ENCODE measurements at places on chromosomes 6 and 20.

- DNase-seq: no peak
These were observed 47.9 kb upstream of the IL17A start for GRCh38 chr6:52138284-52138683.

GRCh38 chr20:12764053-12764452 lies 244.7 kb upstream of the SPTLC3 start:
- no peak for DNase-seq

GRCh38 chr6:168121303-168121665 lies 42.3 kb upstream of the FRMD1 start:
- no peak for DNase-seq

GRCh38 chr6:125197795-125198269 lies 44.3 kb downstream of the TPD52L1 start:
- no peak for DNase-seq

- no peak for DNase-seq
These were observed 21.7 kb upstream of the BHLHE23 start for GRCh38 chr20:63028461-63028921.

DNA sequence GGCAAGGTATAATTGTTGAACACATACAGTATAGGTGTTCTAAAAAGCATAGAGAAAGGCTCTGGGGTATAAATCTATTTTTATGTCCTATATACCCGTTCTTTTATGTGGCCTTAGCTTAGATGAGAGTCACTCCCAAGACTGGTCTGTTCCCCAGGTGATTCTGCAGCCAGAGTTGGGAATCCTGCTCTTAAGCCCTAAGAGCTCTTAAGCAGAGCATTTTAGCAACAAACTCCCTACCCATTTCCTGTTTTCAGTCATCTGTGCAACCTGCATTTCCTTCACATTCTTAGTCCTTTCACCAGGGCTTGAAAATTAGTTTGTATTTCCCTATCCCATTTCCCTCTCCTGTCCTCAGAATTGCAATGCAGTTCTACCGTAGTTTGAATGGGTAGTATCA lies 166.1 kb downstream of the HS3ST5 start:
- no peak for DNase-seq

- no peak for DNase-seq
These were observed 7.0 kb upstream of the CDK19 start for GRCh38 chr6:110822249-110822648.

DNA sequence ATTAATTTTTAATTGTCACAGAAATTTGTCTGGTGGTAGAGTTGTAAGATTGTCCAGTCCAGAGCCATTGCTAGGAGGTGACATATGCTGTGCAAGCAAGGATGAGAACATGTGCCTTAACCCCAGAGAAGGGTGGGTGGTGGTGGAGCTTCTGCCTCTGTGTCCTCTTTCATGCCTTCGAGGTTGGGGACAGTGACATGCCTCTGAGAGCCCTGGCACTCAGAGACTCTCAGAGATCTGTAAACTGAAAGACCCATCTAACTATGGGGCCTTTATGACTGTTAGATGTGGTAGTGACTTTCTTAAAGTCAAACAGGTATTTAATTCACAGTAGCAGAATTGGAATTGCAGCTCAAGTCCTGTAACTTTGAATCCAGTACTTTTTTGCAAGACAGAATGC lies 132.4 kb downstream of the JARID2 start:
- no peak for DNase-seq

DNA sequence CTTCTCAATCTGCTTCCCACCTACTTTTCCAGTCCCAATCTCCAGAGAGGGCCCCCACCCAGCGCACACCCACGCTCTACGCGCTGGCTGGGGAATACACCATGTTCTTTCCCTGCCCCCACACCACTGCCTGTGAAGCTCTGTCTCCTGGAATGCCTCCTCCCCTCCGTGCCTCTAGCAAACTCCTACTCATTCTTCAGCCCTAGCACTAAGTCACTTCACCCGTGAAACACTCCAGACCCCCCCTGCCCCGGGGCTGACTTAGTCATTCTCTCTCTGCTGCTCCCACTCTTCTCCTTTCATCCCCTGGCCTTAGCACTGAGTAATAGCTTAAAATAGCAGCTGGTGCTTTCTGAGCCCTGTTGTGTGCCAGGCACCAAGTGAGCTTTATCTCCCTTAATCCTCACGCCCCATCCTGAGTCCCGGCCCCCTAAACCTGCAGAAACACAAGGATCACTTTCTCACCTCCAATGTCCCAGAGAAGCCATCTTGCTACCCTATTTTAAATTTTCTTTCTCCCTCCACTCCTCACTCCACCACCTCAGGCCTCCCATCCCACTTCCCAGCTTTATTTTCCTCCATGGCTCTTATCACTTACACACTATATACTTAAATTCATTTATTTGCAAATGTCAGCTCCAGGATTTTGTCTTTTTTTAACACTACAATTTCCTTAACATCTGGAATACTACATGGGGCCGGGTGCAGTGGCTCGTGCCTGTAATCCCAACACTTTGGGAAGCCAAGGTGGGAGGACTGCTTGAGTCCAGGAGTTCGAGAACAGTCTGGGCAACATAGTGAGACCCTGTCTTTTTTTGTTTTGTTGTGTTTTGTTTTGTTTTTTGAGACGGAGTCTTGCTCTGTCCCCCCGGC lies 6.3 kb upstream of the PARD6B start:
- DNase-seq: no peak

DNA sequence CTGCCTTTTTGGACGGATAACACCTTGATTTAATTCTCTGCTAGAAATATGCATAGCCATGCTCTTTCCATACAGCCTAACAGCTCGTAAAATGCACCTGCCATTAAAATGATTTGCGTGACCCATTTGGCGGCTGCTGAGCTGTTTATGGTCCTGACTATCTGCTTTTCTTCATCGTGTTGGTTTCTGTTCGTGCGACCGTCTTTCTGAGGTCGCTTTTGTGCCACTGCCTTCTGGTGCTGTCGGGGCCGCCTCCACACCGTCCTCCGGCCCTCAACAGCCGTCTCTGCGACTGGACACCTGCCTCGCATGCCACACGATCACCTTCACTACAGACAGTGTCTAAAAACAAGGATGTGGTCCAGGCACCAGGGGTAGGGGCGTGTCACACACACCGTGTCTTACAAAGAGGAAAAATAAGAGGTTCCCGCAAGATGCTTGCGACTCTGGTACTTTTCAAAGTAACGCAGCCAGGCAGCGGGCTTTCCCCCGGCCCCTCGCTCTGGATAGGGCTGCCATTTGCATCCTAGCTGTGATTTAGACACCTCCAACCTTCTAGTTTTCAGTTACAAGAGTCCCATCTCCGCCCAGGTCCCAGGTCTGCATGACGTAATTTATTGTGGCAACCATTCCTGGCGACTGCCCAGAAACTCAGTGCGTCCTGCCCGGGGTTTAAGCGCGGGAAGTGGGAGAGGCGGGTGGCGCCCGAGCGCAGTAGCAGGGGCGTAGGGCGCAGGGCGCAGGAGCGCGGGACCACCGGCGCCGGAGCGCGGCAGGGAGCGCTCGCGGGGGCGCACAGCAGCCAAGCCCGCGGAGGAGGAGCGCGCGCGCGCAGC lies at the start of gene STMND1:
STMND1 (plus strand) TSS at position 629 of the 836 bp plus-strand sequence. CDS start 208 bp downstream, outside the sequence.
- no peak for DNase-seq

DNA sequence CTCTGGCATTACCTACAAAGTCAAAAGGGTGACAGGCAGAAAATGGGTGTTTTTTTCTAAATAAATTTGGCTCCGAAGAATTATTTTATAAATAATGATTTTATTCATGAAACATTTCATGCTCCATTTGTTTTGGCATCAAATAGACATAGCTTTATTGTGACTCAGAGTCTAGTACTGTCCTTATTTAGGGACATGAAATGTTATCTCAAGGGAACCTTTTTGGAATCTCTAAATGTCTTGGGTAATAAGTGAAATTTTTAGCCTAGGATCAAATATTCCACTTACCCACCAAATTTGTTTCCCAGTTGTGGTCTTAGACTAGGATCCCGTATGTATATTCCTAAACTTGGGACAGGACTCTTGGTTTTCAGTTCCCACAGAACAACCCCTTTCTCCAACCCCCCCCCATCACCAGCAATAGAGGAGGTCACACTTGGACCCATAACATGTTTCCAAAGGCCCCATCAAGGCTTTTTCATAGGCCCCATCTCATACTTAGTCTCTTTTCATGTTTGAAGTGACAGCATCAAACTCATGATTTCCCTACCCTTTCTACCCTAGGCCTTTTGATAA lies 81.8 kb downstream of the JAG1 start:
- DNase-seq: no peak

GRCh38 chr6:158770533-158771330 lies 48.4 kb downstream of the EZR start:
- no peak for DNase-seq

GRCh38 chr20:58377017-58377416 lies 12.0 kb upstream of the VAPB start:
- no peak for DNase-seq

DNA sequence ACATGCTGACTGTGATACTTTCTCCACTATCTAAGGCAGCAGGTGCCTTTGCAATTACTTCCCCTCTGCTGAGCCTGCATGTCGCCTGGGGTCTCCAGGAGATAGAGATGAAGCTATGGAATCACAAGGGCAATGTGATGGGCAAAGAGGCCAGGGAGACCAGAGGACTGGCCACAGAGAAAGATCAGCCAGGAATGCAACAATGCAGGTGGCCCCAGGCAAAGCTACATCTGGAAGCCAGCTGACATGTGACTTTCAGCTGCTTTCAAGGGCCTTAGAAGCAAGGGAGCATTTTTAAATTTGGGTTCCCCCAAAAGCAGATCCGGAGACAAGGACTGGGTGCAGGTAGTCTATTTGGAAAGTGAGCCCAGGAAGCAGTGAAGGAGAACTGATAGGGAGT lies 107.9 kb upstream of the SRSF6 start:
- no peak for DNase-seq

GRCh38 chr6:16741112-16742016 lies 19.9 kb downstream of the ATXN1 start:
- no peak for DNase-seq

DNA sequence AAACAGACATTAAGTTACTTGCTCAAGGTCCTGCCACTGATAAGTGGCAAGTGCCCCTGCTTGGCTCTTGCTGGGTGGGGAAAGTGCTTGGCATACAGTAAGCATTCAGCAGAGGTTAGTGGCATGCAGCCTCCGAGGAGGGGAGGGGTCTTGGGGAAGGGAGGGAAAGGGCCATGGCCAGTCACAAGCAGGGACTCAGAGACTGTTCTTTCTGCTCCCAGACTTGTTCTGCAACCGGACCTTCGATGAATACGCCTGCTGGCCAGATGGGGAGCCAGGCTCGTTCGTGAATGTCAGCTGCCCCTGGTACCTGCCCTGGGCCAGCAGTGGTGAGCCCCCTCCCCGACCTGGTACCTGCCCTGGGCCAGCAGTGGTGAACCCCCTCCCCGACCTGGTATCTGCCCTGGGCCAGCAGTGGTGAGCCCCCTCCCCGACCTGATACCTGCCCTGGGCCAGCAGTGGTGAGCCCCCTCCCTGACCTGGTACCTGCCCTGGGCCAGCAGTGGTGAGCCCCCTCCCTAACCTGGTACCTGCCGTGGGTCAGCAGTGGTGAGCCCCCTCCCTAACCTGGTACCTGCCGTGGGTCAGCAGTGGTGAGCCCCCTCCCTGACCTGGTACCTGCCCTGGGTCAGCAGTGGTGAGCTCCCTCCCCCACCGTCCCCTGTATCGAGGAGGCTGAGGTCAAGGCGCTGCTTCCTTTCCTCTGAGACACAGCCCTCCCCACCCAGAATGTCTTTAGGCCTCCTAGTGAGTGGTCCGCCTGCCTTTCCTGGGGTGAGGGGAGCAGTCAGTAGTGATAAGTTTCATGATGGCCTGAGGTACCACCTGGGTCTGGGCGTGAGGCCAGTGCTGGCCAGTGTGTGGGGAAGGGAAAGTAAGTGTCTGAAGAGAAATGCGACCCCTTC lies 8.9 kb downstream of the GLP1R start:
- no peak for DNase-seq

DNA sequence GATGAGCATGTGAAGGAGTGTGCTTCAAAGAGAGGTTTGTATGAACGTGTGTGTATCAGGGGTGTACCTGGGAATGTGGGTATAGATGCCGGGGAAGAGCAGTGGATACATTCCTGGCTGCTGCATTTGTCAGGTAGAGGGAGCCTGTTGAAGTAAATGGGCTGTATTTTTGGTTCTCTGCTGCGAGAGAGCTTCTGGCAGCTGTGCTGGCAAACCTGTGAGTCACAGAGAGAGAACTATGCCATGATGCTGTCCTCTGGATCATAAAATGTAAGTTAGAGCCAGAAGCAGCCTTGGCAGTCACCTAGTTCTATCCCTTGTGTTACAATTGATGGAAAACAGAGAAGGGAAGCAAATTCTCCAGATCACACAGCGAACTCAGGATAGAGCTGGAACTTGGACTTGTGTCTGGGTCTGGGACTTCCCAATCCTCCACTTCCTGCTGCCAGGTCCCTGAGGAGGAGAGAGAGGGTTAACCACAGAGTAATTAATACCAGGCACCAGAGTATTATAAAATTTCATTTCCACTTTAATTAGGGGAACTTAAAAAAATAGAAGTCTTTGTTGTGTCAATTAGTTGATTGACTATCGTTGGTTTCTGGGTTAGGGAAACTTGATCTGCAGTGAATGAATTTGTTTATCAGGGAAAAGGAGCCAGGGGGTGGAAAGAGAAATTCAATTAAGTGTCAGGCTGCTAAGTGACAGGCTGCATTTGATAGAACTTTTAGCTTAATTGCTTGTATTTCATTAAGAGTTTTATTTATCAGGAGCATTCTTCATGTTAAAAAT lies 41.1 kb upstream of the GTSF1L start:
- no peak for DNase-seq

DNA sequence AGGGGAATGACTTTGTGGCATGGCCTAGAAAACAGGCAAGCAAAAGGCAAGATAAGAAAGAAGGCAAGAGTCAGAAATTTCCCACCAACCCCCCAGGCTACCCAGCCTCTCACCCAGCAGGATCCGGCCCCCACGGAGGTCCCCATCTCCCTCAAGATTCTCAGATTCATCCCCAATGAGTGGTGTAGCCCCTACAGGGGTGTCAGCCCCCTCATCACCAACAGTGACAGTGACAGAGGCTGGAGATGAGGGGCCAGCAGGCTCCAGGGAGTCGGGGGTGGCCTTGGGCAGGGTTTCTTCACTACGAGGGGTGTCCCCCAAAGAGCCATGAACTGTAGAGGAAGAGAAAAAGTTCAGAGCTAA lies 1.0 kb downstream of the EHMT2 start:
- no peak for DNase-seq

GRCh38 chr6:111192911-111193555 lies 105.7 kb downstream of the SLC16A10 start:
- DNase-seq: no peak

DNA sequence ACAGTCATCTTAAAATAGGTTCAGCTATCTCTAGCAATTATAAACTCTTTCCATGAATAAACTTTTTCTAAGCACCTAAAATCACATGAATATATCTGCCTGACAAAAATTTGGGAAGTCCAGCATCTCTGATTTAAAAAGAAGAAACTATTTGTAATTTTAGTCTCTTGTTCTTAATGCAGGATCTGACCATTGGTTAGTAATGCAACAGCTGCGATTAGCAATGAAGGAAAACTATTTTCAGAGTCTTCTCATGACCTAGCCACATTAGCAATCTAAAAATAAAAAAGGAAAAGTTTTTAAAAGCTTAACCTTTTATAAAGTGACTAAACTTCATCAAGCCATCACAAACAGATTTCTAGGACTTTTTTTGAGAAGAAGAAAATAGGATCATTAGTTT lies 97.5 kb downstream of the PTPRK start:
- no peak for DNase-seq
